ENCODE measurements at places on chromosomes 7 and 10. TPM values are rescaled to one million over a fixed set of nuclear protein-coding genes. Genes with fewer than 3 reads are reported as not detected.

GRCh38 chr7:91212582-91212981 lies 51.7 kb upstream of the FZD1 start:
- H3K36me3 ChIP-seq: no peaks in the 10 kb centered on the region
- no peak overlapping the region for H3K4me3 ChIP-seq
- peak; percentile 70 for DNase-seq
- H3K27me3 ChIP-seq: no peaks in the 10 kb centered on the region
- H3K4me1 ChIP-seq: peaks cover 2% of the 10 kb centered on the region
- H3K27ac ChIP-seq: no peak overlapping the region

NANOS1 gene
- total RNA-seq: under 0.01 TPM

- no peak overlapping the region for H3K27ac ChIP-seq
- H3K27me3 ChIP-seq: peaks cover 17% of the 10 kb centered on the region
- DNase-seq: no peak
Observed at GRCh38 chr10:47408606-47409005, 24.5 kb upstream of the ZNF488 start.

DYDC2 gene
- not detected for total RNA-seq

DNA sequence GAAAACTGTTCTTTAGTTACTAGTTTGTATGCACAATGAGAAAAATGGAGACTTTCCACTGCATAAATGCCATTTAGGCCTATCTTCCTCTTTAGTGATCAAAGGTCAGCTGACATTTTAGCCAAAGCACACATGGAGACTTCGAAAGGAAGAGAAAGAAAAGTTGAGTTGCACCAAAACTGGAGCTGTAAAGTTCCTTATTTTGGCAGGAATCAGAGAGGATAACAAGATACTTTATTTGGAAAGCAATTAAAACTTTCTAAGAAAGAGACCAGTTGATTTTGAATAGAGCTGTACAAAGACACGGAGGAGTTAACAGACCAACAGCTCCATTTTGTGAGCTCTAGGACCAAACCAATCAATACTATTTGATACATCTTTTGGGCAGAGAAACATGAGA lies 14.2 kb downstream of the ENTPD7 start:
- no peak overlapping the region for H3K27ac ChIP-seq
- H3K4me3 ChIP-seq: no peak overlapping the region
- peaks cover 5% of the 10 kb centered on the region for H3K4me1 ChIP-seq
- H3K36me3 ChIP-seq: peaks cover 6% of the 10 kb centered on the region
- DNase-seq: no peak

DNA sequence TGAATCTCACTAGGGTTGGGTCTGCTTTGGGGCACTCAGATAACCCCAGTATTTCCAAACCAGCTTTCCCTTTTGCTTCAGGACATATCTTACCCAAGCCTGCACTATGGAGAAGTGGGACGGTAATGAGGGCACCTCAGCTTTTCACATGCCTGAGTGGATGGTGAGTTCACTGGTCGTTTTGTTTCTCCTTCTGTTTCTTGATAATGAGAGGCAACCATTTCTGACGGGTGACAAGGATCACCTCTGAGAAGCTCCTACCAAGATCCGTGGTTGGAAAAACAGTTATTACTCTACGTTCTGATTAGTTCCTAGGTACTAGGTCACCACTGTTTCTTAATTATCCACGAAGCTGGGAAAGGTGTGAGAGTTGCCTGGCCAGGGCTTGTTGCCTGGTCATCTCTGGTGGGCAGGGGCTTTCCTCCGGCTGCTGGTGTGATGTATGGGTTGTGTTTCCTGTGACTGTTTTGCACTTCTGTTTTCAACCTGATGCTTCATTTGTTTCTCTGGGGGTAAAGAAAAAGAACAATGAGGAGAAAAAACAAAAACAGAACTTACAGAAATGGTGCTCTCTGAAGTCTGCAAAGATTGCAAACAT lies 65.7 kb upstream of the STRIP2 start:
- no peak overlapping the region for H3K27ac ChIP-seq
- H3K27me3 ChIP-seq: no peaks in the 10 kb centered on the region
- peaks cover 1% of the 10 kb centered on the region for H3K4me1 ChIP-seq
- no peaks in the 10 kb centered on the region for H3K36me3 ChIP-seq

DNA sequence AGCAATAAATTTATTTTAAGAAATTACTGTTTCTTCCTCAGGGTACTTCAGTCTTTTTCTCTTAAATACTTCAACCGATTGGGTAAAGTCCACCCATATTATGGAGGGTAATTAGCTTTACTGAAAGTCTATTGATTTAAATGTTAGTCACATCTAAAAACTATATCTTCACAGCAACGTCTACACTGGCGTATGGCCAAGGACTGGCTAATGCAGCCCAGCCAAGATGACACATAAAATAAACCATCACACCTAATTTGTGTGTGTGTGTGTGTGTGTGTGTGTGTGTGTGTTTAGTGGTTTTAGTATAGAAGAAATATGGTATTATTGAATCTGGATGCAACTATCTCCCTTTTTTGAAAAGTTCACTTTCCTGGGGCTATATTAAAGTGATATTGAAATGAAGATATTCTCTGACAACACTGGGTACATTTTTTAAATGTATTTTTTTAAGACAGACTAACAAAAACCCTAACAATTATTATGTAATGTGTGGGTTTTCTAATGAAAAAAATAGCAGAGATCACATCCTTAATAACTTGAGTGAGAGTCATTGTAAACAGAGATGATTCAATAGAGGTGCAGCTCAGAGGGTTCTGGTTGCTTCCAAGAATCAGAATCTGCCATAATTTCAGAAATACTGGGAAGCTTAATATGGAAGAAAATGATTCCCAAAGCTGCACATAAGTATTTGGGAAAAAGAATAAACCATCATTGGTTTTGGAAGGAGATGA lies 584.2 kb upstream of the MBL2 start:
- no peak overlapping the region for H3K27ac ChIP-seq
- no peaks in the 10 kb centered on the region for H3K4me1 ChIP-seq
- no peak for DNase-seq
- H3K36me3 ChIP-seq: no peaks in the 10 kb centered on the region

NUDT5 gene
- total RNA-seq: 70.1 TPM

GRCh38 chr7:36280840-36281812 lies 108.5 kb upstream of the ANLN start:
- peaks cover 7% of the 10 kb centered on the region for H3K36me3 ChIP-seq
- peaks cover 38% of the 10 kb centered on the region for H3K4me1 ChIP-seq
- no peaks in the 10 kb centered on the region for H3K27me3 ChIP-seq
- no peak overlapping the region for H3K4me3 ChIP-seq

GRCh38 chr7:45457591-45457990 lies 116.6 kb upstream of the ADCY1 start:
- H3K27me3 ChIP-seq: peaks cover 3% of the 10 kb centered on the region
- no peaks in the 10 kb centered on the region for H3K36me3 ChIP-seq
- no peak overlapping the region for H3K4me3 ChIP-seq
- H3K27ac ChIP-seq: no peak overlapping the region
- no peak for DNase-seq

- no peaks in the 10 kb centered on the region for H3K27me3 ChIP-seq
- H3K36me3 ChIP-seq: peaks cover 21% of the 10 kb centered on the region
- H3K4me1 ChIP-seq: 0 out of 2 replicates have a peak, but pooled peaks cover 3% of the 10 kb centered on the region
- DNase-seq: no peak
- no peak overlapping the region for H3K4me3 ChIP-seq
- no peak overlapping the region for H3K27ac ChIP-seq
Observed at GRCh38 chr10:101614663-101615524, 26.8 kb downstream of the DPCD start.

Measured in IMR-90 (cell line).